ENCODE measurements at places on chromosomes 6 and 20. TPM values are rescaled to one million over a fixed set of nuclear protein-coding genes. Genes with fewer than 3 reads are reported as not detected.

GJA10 gene
- not detected for total RNA-seq

LY6G6D gene
- total RNA-seq = not detected

CRISP3 gene
- not detected for total RNA-seq

TOX2 gene
- total RNA-seq = 85.4 TPM

GRCh38 chr20:31972471-31973021, 4.6 kb downstream of the XKR7 start:
- no peak for DNase-seq

PRPH2 gene
- not detected for total RNA-seq

GRCh38 chr20:60993433-60994044, 258.5 kb upstream of the CDH4 start:
- DNase-seq = no peak

- no peak for DNase-seq
Measured at GRCh38 chr6:117668736-117669135, 6.5 kb upstream of the NUS1 start.

OTOR gene
- total RNA-seq = not detected

GRCh38 chr6:136582711-136583471, 32.7 kb upstream of the MAP7 start:
- no peak for DNase-seq

- no peak for DNase-seq
Measured at GRCh38 chr6:40444811-40445210, 142.4 kb downstream of the LRFN2 start.

- DNase-seq = no peak
Measured at GRCh38 chr6:154341336-154341735, 15.3 kb downstream of the IPCEF1 start.

CDH4 gene
- not detected for total RNA-seq

OVOL2 gene
- 0.77 TPM for total RNA-seq
